GM03348 (cell line): ENCODE measurements at places on chromosomes 6 and 20.

DNA sequence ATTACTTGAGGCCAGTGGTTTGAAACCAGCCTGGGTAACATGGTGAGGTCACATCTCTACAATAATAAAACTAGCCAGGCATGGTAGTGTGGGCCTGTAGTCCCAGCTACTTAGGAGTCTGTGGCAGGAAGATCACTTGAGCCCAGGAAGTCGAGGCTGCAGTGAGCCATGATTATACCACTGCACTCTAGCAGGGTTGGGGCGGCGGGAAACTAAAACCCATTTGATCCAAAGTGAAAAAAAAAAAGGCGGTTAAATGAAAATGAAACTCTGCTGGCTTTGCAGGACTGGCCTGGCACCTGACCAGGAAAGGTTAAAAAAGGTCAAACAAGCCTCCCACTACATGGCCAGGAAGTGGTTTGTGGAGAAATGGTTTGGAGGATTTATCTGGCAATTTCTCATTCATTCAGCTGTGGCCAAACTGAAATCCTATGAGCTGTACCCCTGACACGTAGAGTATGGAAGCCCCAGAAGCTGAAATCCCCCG lies 36.6 kb downstream of the MTRES1 start:
- peak; percentile 47 for DNase-seq

GRCh38 chr20:49448917-49449316 lies 33.6 kb downstream of the KCNB1 start:
- no peak for DNase-seq

DNA sequence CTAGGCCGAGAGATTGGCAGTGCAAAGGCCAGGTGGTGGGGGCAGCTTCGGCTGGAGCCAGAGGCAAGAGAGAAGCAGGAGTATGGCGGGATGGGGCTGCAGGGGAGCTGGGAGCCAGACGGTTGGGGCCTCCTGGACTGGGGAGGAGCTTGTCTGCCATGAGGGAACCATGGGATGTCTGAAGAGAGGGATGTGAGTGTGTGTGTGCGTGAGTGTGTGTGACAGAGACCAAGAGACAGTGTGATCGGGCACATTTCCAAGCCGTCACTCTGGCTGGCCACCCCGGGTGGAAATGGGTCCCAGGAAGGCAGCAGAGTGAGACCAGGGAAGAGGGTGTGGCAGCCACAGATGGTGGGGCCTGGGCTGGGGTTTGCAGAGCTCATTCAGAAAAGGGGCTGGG lies 13.8 kb downstream of the PHACTR3 start:
- no peak for DNase-seq

DNA sequence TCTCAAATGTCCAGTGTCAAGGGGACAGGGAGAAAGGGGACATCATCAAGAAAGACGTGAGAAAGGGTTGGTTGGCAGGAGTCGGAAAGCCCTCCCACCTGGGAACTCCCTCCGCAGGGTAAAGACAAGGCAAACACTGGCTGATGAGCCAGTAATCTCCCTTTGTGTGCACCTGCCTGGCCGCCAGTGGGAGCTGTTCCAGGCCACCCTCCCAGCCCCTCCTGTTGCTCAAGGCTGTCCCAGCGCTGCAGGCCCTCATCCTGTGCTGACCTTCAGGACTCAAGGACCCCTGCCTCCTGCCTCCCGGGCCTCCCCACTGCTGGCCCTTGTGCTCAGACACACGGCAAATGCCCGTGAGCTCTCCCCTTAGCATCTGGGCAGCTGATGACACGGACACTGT lies 7.4 kb downstream of the FRMD1 start:
- no peak for DNase-seq

- peak; percentile 57 for DNase-seq
Measured at GRCh38 chr6:14211562-14211942, 94.0 kb downstream of the CD83 start.

- DNase-seq = no peak
Measured at GRCh38 chr6:154394571-154394970, 38.0 kb upstream of the IPCEF1 start.

DNA sequence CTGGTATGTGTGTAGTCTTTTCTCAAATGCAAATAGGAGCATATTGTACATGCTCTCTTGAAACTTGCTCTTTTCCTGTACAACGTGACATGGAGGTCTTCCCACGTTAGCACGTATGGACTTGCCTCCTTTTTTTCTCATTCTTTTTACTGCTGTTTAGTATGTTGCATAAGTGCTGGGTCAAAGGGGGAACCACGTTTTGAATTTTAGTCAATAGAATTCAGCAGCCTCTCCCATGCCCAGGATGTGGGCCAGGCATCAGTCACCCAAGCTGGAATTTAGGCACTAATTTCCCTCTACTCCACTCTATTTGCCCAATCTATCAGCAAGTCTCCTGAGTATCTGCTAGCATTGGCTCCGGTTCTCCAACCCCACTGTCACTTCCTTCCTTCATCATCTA lies 41.5 kb upstream of the RNF24 start:
- no peak for DNase-seq

DNA sequence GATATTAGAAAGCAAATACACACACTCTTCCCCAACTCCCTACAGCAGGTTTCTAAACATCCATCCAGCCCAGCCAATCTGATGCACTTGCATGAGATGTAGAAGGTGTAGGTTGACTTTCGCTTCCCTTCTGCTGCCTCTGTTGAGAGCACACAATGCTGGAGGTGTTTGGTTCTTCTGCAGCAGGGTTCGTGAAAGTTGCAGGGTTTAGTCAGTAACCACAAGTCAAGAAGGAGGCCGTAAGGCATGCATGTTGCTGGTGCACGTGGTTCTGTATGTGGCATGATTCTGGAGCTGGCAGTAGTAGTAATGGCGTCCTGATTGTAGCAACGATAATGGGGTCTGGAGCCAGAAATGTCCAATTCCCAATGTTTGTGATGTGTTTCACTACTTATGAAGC lies 53.0 kb downstream of the DEK start:
- no peak for DNase-seq

DNA sequence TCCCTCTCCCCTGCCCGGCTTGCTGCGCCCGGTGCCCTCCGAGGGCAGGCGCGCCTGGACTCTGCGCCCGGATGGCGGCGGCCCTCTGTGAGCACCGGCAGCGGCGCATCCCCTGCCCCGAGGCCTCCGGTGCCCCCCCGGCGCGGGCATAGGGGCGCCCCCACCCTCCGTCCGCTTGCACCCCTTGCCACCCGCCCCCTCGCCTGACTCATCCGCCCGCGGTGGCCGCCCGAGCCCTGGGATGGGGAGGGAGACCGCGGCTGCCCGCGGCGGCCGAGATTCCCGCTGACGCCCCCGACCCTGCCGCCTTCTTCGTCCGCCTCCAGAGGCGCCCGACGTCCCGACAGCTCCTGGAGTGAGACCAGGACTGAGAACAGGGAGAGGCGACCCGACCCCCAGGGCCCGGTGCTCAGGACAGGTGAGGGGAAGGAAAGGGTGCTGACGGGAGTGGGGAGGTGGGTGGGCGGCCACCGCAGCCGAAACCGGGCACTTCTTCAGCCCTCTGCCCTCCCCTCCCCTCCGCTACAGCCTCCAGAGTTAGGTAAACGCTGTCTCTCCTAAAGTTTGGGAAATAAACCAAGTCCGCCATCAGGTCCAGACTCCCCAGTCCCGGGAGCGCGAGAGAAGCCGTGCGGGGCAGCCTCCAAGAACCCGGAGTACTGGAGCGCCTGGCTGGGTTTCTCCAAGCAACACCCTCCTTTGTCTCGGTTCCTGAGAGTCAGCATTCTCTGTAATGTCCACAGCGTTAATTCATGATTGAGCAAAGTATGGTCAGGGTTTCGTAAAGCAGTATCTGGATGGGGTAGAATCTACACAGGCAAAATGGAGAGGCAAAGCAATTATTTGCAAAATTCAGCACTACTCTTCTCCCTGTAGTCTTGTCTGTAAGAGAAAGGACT lies 539 bp downstream of the TMEM200A start:
- peak; percentile 87 for DNase-seq

- DNase-seq = no peak
Measured at GRCh38 chr6:112172540-112172939, 81.8 kb downstream of the LAMA4 start.

- DNase-seq = no peak
Measured at GRCh38 chr6:139475646-139476045, 101.2 kb upstream of the CITED2 start.

- DNase-seq = no peak
Measured at GRCh38 chr6:109008054-109008453, 86.6 kb downstream of the SESN1 start.

DNA sequence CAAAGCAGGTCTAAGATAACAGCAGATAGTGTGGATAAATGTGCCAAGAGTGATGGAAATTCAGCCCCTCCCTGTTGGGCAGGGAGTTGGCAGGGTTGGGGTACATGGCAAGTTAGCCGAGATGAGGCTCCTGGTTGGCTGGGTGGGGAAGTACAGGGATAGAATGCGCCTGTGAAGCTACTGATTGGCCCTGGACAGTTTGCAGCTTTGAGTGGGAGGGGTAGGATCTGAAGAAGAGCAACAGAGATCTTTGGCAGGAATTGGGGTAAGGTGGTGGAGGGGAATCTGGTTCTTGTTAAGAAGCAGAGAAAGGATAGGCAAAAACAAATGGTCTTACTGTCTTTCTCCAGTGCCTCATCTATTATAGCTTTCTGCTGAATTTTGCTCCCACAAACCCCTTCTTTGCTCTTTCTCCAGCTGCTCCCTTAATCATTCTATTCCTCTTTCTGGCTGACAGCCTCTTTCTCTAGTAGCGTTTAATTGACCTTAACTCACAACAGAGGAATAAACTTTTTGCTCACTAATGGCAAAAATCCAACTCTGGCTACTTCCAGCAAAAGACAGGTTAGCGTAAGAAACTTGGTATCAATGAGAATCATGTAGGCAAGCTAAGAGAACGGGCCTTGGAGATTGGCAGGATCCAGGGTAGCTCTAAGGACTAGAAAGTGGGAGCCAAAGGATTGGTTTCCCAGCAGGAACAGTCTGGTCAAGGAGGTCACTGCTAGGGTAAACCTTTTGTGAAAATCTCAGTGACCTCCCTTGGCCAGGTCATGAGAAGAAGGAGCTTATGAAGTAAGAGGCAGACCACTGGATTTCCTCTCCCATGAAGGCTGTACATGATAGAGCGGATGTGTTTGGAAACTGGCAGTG lies 86.3 kb upstream of the CARMIL1 start:
- DNase-seq = peak; percentile 54

DNA sequence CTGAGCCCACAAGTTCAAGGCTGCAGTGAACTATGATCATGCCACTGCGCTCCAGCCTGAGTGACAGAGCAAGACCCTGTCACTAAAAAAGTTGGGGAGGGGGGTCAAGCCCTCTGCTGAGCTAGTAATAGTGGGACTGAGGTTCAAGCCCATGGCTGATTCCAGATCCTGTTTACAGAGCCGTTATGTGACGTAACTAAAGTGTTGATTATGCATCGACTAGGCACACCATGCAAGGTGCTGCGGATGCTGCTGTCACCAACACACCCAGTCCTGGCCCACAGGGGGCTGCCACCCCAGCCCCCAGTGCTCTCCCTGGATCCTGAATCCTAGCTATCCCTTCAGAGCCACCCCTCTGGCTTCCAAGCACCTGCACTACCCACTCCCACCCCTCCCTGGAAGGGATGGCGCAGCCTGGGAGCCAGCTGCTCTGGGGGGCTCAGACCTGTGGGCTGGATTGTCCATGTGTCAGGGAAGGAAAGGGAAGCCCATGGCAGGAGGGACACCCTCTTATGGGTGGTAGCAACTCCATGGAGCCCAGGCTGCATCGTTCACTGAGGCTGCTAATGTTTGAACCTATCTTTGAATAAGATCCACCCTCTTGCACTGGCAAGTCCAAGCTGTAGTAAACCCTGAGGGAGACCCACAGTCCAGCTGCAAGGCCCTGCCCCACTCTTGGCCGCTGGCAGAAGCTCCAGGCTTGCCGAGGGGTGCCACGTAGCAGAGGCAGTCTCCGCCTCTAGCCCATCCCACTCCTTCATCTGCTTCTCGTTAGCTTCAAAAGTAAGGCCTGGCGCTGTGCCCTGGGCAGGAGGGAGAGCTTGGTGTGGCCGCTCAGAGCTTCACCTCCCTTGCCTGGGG lies 95.0 kb downstream of the SNX5 start:
- DNase-seq = peak; percentile 94

DNA sequence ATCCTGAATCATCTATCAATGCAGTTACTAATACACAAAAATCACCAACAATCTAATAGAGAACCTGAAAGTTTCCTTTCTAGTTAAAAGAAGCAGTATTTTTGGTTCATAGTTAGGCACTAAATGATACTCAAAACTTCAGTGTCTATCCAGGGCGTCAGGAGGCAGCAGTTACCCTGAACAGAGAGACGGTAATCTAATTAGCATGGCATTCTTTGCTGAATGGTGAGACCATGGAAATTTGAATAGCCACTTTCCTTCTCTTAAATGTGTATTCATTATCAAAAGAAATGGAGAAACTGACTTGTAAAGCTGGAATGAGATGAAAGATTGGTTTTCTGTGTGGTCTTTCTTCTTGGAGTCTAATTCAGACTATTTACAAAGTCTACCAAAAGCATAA lies 146.6 kb upstream of the BMP5 start:
- no peak for DNase-seq

DNA sequence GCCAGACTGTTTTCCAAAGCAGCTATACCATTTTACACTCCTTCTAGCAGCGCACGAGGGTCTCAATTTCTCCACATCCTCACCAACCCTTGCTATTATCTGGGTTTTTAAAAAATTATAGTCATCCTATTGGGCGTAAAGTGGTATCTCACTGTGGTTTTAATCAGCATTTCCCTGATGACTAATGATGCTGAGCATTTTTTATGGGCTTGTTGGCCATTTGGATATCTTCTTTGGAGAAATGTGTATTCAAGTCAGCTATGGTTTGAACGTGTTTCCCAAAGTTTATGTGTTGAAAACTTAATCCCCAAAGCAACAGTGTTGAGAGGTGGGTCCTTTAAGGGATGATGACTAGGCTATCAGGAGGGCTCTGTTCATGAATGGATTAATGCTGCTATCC lies 6.7 kb downstream of the MCUR1 start:
- DNase-seq = no peak

DNA sequence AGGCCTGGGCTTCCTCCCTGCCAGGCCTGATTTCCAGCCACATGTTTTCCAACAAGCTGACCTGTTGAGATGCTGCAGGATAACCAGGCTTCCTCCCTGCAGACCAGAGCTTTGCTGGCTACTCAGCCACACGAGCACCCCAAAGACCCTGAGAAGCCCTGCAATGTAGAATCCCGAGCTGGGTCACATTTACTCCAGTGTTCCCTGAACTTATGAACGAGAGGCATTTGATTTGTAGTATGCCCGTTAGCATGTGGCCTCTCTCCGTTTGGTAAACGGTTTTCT lies 4.0 kb downstream of the SIRPA start:
- DNase-seq = no peak

- peak; percentile 94 for DNase-seq
Measured at GRCh38 chr20:25525867-25526266, 59.5 kb downstream of the NINL start.
